Mammary epithelial cell (primary cell): ENCODE measurements at places on chromosomes 5 and 9. TPM values are rescaled to one million over a fixed set of nuclear protein-coding genes. Genes with fewer than 3 reads are reported as not detected.

Gene PCDHA10
- polyA plus RNA-seq = 0.01 TPM

Gene CAAP1
- 9.2 TPM for polyA plus RNA-seq

Gene CDC20B
- polyA plus RNA-seq = 0.05 TPM

Gene RNF44
- polyA plus RNA-seq = 7.9 TPM

Gene SHROOM1
- 5.7 TPM for polyA plus RNA-seq

Gene TOR4A
- polyA plus RNA-seq = 0.11 TPM

Gene ACTBL2
- 0.10 TPM for polyA plus RNA-seq

Gene GRXCR2
- polyA plus RNA-seq = not detected

Gene SPATA31C1
- not detected for polyA plus RNA-seq
